Suprapubic skin (tissue), 4 donors: ENCODE measurements at places on chromosomes 7 and 10.

GRCh38 chr7:2012981-2013380, 219.8 kb downstream of the MAD1L1 start:
- peak; percentile 55 for DNase-seq

- DNase-seq: no peak
These were observed 7.2 kb downstream of the MINDY4 start for GRCh38 chr7:30778255-30779025.

DNA sequence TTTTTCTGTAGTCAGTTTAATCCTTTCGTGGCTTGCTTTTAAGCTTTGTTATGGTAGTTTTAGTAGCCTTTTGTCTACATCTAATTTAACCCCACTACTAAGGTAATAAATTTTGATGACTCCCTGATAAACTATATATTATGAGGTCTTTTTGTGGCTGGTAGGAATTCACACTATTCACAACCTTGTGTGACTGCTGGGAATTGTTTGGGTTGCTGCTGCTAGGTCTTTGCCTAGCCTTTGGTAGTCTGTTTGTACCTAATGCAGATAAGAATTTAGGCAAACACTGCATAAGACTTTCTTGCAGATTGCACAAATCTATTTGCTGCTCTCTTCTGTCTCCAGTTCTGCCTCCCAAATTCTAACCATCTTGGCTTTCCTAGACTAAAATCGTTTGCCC, 58.3 kb downstream of the SHOC2 start:
- DNase-seq: no peak

DNA sequence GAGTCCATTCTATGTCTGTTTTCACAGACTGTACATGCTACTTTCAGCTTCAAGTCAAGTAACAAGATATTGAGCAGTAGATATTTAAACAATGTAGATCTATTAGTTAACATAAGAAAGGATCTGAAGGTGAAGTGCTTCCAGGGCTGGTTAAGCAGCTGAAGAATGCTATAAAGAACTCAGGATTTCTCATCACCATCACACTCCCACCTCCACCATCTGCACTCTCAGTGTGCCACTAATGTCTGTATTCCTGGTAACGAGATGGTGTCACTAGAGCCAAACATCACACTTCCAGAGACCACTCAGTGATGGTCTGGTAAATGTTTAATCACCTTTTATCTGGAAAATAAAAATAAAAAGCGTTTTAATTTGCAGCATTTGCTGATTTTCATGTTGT, 224.0 kb upstream of the FERD3L start:
- DNase-seq: no peak

DNA sequence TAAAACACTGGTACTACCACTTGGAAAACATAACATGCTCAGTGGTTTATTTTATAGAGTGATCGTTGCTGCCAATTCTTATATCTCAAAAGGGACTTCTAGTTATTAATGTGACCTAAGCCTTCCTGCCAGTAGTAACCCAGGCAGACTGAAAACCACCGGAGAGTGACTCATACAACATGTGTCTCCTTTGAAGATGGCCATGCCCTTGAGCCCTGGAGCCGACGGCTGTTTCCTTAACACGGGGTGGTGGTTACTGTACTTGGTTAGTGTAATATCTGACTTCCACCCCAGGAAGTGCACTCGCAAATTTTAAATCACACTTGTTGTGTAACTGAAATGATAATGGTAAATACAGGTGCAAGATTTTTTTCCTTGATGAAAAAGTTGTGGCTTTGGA, 30.5 kb downstream of the JAKMIP3 start:
- DNase-seq: no peak

- DNase-seq: no peak
These were observed 47.4 kb downstream of the LMBR1 start for GRCh38 chr7:156845379-156846101.

DNA sequence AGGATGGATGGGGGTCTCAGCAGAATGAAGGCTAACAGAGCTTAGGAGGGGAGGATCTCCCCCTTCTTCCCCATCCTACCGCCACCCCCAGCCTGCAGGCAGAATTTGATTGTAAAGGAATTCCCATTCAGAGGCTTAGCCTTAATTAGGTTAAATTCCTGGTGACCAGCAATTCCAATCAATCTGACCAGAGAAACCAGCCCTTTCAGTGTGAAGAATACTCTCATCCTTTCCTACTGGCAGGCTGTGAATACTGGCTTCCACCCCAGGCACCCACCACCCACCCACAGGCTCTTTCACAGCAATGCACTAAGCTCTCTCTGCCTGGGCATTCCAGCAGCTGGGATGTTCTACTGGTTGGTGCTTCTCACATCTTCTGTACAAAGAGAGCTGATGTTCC, 137.9 kb upstream of the LYZL1 start:
- no peak for DNase-seq

DNA sequence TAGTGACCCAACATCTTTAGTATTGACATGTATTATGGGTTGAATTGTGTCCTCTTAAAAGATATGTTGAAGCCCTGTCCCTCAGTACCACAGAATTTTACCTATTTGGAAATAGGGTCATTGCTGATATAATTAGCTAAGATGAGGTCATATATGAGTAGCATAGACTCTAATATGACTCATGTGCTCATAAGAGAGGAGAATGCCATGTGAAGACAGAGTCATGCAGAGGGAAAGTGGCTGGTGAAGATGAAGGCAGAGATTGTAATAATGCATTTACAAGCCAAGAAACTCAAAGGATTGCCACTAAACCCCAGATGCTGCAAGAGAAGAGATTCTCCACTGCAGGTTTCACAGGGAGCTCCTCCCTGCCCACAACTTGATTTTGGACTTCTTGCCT, 496.4 kb downstream of the KIF20B start:
- DNase-seq: no peak

DNA sequence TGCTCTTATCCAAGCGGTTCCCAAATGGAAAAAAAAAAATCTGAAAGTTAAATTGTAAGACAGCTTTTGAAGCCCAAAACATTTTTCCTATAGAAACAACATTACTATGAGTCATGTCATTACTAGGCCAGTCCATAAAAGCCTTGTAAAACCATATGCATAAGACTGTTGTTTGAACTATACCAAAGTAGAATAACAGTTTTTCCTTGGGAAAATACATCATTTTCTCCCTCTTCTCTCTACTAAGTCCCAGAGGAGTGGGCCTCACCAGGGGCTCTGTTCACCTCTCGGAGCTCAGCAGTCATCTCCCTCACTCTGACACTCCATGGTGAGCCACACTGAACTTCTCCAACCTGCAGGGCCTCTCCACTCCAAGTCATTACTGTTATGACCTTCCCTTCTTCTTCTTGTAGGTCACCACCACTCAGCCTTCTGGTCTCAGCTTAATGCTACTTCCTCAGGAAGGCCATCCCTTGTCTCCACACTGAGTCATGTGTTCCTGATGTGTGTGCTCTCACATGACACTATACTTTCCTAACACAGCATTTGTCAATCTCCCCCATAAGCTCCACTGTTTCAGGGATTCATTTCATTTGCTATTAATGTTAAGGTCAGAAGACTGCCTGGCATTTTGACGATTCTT, 32.5 kb downstream of the ZNF438 start:
- DNase-seq: no peak

- no peak for DNase-seq
These were observed 26.5 kb upstream of the SPOCK2 start for GRCh38 chr10:72114706-72115450.

DNA sequence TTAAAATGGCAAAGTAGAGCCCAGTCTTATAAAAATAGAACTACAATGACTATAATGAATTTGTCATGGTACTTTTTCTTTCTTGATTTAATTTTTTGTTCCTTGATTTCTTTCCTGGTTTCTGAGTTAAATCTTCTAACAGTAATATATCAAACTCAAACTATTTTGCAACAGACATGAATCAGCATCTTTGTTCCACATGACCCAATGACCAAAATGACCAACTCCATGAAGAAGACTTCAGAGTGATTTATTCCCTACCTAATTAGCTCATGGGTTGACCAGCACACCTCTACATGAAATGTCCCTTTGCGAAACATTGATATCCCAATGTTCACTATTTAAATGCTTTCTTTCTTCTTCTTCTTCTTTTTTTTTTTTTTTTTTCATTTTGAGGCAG, 30.9 kb downstream of the NMT2 start:
- no peak for DNase-seq

DNA sequence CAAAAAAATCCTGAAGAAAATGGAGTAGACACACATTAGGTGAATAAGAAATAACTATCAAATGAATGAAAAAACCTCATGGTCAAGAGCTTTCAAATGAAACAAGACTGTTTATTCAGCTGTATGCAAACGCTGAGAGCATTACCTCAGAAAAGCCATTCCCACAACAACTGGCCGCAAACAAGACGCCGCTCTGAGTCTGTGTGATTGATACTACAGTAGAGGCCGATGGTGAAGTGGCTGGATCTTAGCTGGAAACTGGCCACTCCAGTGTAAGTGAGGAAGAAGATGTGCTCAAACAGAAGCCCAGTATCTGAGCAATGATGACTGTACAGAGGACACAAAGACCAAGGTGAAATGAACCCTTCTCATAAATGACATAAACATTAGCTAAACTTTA, 252.4 kb upstream of the GHITM start:
- no peak for DNase-seq

DNA sequence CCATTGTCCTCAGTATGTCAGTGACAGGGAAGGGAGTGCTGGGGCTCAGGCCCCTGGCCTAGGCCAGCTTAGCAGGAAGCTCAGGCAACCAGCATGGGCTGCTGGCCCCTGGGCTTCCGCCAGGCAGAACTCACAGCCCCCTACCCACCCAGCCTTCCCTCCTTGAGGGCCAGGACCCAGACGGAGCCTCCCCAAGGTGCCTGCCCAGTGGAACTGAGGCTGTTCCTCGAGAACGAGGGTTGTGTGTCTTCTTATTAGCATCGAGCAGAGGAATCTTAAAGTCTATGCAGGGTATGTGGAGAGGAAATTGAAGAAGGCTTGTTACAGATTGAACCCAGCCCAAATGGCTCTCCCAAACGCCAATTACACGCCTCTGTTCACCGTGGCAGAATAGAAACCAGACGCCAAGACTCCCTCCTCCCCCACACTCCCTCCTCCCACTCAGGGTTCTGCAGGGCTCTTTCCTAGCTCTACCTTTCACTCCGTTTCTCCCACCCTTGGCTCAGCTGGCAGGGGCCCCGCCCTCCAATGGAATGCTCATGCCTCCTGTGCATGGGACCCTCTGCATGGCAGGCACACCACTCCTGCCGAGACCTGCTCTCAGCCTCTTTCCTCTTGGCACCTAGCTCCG, 134.4 kb downstream of the ZMIZ1 start:
- DNase-seq: no peak

DNA sequence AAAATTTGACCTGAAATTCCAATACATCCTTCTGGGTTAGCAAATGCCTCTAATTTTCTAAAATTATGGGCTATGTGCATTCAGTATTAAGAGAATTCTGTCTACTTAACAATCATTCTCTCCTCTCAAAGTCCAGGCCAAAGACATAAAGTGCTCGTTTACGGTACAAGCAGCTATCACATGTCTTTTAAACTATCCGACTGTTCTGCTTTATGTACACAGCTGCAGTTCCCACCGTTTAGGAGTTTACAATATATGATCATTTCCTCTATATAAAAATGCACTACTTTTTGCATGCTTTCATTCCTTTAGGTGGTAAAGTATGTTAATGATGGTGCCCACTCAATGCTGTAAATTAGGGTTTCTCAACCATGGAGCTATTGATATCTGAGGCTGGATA, 34.0 kb downstream of the CDK6 start:
- no peak for DNase-seq

- no peak for DNase-seq
These were observed 169.9 kb upstream of the ADO start for GRCh38 chr10:62634576-62634975.

GRCh38 chr10:73859784-73860491, 14.4 kb downstream of the CAMK2G start:
- DNase-seq: no peak

DNA sequence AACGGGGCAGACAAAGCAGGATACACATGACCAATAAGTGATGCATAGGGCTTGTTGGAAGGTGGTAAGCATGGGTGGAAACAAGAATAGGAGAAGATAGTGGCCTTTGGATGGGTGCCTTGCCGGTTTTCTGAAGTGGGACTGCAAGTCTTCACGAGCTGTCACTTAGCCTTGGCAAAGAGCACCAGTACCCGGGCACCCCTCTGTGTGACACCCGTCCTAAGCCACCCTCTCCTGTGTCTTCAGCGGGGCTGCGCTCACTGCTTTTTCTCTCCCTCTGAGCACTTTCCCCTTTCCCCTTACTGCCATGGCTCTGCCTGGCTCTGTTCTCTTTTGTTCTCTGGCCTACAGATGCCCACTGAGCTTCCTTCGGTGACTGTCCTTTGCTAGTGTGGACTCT, 399.7 kb upstream of the MKI67 start:
- DNase-seq: no peak

DNA sequence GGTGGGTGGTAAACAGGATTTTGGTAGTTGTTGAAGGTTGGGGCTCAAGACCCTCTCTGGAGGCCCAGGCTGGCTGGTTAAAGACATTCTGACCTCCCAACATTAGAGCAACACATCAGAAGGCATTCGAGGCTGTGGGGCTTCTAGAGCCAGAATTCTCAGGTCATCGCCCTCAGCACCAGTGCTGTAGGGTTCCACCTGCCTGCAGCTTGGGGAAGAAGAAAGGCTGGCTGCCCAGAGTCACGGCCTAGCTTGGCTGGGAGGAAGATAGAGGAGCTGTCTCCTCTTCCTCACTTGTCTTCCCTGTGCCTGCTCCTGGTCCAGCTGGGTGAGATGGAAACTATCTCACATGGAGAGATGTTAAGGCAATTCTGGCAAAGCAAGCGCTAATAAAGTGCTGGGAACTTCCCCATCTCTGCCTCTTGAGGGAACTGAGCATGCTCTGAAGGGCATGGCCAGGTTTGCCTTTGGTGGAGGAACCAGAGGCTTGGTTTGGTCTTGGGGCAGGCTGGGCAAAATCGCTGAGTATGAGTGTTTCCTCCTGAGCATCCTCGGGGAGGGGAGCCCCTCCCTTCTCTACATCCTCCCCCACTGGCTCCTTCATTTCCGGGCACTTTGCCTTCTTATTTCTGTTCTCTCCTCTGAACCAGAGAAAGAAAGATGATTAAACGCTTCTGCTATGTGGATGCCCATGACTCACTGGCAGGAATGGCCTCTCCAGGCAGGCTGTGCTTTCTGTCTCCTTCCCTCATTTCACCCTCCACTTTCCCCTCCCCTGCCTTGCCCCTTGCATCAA, 509.0 kb upstream of the PODXL start:
- peak; percentile 71 for DNase-seq

DNA sequence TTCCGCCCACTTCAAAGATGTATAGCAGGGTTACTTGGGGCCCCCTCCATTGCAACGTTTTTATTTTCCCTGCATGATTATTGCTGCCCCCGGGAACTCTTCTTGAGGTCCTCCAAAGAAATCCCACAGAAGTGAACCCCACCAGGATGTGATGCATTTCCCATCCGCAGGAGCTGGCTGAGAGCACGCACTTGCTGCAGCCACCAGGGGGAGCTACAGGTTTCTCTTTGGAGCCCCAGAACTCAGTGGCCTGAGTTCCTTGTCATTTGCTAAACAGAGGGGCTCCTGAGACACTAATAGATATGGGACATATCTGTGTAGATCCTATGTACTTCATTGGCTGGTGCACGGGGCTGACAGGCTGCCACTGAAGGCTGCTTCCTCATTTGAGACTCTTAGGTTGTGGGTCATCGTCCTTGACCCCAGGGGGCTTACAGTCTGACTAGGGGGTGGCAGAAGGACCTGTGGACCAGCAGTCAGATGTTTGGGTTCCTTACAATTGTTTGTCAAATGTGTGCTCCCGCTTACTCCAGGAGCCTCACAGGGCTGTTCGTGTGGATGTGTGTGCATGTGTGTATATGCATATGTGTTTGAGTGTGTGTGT, 52.3 kb upstream of the ENO4 start:
- DNase-seq: peak; percentile 78
